Stimulated activated CD4-positive, alpha-beta T cell treated with anti-CD3 and anti-CD28 coated beads, Interleukin-1b, Interleukin-23, amount 100 ng/mL, for 4 hours (primary cell): ENCODE measurements at places on chromosomes 6 and 20.

- DNase-seq, result no peak
These were observed 176.4 kb upstream of the BMP2 start for GRCh38 chr20:6590891-6591637.

- no peak for DNase-seq
These were observed 12.8 kb downstream of the STK4 start for GRCh38 chr20:44979090-44979621.

DNA sequence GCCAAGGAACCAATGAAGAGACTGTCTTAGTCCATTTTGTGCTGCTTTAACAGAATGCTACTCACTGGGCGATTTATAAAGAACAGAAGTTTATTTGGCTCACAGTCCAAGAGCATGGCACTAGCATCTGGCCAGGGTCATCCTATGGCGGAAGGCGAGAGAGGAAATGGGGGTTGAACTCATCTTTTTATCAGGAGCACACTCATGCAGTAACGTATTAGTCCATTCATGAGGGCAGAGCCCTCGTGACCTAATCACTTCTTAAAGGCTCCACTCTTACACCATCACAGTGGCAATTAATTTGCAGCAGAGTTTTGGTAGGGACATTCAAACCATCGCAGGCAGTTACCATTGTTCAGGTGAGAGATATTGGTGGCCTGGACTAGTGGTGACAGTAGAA, 8.5 kb downstream of the ARFGEF2 start:
- DNase-seq, result no peak

DNA sequence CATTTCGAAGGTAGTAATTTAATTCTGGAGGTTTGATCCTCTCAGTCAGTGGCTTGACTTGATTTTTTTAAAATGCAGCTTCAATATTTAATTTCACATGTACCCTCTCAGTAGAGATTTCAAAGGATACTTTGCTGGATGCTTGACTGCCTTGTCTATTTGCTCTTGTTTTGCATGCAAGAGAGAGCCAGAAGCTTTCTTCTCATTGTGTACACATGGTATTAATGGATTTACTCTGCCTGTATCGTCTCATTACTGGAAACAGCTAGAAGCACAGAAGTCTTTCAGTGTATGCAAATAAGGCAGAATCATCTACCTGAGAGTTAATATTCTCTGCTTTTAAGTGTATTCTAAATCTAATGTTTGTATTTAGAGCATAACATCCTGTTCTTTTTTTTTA, 84.3 kb upstream of the FOXO3 start:
- no peak for DNase-seq

DNA sequence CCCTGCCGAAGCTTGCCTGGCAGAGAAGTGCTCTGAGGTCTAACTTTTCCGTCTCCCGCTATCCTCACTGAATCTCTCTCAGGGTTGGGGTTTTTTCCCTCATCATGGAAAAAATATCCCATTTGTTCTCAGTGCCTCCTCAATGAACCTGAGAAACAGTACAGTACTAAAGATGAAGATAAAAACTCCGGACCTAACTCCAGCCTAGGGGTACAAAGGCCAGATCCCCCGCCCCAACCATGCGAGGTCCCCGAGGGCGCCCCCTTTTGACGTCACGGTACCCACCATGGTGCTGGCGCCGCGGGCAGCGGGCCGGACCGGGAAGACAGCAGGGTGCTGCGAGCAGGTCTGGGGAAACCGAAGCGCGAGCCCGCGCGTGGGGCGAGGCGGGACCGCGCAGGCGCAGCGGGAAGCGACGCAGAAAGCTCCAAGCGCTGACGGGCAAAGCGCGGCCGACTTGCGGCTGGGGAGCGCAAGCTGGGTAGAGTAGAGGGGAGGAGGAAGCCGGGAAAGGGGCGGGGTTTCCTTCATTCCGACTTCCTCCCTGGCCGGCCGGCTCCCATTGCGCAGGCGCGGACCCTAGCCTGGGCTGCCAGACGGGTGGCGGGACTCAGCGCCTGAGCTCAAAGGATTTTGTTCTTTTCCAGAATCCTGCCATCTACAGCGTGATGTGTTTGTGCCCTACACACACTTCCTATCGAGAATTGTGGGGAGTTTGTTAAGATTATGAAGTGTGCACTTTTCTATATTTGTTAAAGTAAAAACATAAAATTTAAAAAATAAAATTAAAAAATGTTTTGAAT, at the start of gene LSM2:
TSS of gene LSM2 (minus strand) at position 497 of the 803 bp plus-strand sequence. CDS start at position 288, 209 bp downstream.
- DNase-seq, result peak; percentile 97

DNA sequence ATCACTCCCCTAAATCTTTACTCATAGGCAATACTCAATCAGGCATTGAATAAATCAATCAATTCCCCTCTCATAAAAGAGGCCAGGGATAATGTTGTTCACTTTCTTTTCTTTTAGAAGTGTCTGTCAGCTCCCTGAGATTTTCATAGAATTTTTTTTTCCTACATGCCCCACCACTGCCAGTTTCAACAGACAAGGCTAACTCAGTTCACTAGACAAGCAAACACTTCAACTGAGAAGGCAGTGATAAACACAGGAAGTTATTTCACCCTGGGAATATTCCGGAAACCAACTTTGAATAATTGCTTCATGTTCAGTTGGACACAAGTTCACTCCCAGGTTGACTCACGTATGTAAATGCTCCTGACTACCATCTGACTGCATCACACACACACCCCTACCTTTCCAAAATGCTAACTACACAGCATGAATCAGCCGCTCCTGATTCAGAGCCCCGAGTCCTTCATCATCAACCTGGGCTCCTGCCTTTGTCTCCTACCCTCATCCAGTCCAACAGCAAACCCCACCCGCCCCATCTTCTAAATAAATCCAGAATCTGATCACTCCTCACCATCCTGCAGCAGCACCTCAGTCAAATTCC, 143.9 kb downstream of the BCAS1 start:
- DNase-seq, result no peak

- no peak for DNase-seq
These were observed 5.3 kb downstream of the KCNB1 start for GRCh38 chr20:49477200-49477599.

GRCh38 chr6:31663126-31663960, 1.5 kb downstream of the GPANK1 start:
- no peak for DNase-seq

- DNase-seq, result no peak
These were observed 14.8 kb upstream of the TMEM244 start for GRCh38 chr6:129875610-129876520.

DNA sequence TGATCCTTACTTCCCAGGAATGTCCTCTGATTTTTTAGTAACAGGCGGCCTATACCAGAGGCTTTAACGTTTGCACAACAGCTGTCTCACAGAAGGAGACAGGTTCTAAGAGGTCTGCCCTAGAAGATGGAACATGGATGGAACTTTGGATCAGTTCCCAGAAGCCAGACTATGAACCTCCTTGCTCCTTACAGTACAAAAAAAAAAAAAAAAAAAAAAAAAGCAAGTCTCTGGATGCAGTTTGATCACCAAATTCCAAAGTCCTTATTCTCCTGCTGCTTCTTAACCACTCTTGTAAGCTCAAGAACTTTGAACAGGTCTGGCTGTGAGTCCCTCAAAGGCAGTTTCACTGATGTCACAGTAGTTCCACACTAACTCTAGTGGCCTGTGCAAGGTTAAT, 2.0 kb upstream of the TRMT11 start:
- no peak for DNase-seq

GRCh38 chr20:42857446-42857845, 332.3 kb downstream of the PTPRT start:
- no peak for DNase-seq

GRCh38 chr6:109260126-109260525, 122.1 kb downstream of the CD164 start:
- no peak for DNase-seq

GRCh38 chr6:293193-294174, 1.2 kb downstream of the DUSP22 start:
- peak; percentile 30 for DNase-seq

DNA sequence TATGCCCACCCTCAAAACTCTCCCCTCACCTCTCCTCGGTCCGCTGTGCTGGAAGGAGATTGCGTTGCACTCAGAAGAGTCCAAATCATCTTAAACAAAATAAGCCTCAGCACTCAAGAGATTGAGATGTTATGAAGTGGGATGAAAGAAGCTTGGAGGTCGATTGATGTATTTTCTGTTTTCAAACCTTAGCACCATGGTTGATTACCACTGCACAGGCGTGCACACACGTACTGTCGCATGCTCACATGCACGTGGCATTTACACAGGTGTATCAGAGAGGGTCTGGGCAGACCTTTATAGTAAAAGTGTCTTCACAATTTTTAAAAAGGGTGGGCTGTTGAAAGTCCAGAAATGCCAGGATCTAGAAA, 612 bp upstream of the AGPAT4 start:
- no peak for DNase-seq

GRCh38 chr20:10074513-10074912, 39.7 kb downstream of the ANKEF1 start:
- no peak for DNase-seq
